NCI-H1105 (cell line): ENCODE measurements at places on chromosomes 13 and 19.

- DNase-seq: no peak
Measured at GRCh38 chr13:75762076-75762937, 126.2 kb downstream of the LMO7 start.

DNA sequence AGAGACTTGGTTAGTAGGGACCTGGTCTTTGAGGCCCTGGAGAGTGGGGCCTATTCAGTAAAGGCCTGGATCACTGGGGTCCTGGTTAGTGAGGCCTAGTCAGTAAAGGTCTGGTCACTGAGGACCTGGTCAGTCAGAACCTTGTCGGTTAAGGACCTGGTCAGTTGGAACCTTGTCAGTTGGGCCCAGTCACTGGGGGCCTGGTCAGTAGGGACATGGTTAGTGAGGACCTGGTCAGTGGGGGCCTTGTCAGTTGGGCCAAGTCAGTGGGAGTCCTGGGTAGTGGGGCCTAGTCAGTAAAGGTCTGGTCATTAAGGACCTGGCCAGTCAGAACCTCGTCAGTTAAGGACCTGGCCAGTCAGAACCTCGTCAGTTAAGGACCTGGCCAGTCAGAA lies 43.2 kb upstream of the TPM4 start:
- DNase-seq: no peak

DNA sequence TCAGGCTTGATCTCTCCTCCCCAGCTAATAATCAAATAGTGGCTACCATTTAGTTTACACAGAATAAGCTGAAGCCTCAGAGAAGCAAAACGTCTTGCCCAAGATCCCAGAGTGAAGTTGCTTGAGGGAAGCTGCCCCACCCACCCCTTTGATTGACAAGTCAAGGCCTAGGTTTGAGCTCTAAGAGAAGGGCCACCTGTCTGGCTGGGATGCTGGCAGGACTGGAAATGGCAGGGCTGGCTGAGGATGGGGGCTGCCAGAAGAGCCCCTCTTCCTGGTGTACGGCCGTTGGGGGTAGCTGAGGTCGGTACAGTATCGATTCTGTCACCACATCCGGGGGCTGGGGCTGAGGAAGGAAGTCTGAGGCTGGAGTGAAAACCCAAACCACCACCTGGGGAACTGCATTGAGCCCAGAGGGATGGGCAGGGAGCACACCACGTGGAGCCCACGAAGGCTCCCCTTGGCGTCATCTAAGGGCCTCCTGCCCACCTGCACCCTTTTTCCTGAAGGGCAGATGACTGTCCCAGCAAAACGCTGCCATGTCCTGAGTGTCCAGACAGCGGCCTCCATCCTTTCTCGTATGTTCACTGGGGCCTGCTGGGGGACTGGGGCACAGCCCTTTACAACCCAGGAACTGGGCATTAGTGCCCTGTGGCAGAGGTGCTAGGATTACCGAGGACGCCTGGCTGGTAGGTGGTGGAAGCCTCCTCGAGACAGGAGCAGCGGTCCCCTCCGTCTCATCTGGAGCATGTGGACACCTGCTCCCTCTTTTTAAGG lies 1.4 kb upstream of the PRKD2 start:
- no peak for DNase-seq

GRCh38 chr13:106917024-106917571 lies 349.2 kb upstream of the ARGLU1 start:
- DNase-seq: no peak

DNA sequence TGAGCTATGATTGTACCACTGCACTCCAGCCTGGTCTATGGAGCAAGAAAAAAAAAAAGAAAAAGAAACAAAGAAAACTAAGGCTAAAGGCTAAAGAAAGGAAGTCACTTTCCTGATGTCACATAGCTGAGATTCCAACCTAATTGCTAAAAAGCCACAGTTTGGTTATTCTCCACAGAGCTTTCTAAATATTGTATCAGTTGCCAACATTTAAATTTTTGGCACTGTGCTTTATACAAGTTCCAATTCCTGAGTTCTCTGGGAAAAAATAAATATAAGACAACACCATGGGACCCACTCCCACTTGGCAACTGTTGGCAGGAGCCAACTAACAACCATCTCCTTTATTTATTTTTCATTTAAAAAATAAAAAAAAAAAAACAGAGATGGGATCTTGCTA lies 11.2 kb upstream of the LYPD3 start:
- no peak for DNase-seq

- DNase-seq: no peak
Measured at GRCh38 chr13:42022336-42022735, 26.1 kb upstream of the DGKH start.
